ENCODE measurements at places on chromosomes 2 and 18. TPM values are rescaled to one million over a fixed set of nuclear protein-coding genes. Genes with fewer than 3 reads are reported as not detected.

The CRYGD gene
- not detected for total RNA-seq

The CCDC141 gene
- 4.4 TPM for total RNA-seq

The CENPO gene
- 14.4 TPM for total RNA-seq

The ALPI gene
- total RNA-seq = 6.5 TPM

The LRRC30 gene
- not detected for total RNA-seq

The DLGAP1 gene
- 3.7 TPM for total RNA-seq

The GALNT1 gene
- 100 TPM for total RNA-seq

The WNT10A gene
- 5.5 TPM for total RNA-seq

Measured in type B pancreatic cell (in vitro differentiated cells).